ENCODE measurements at places on chromosomes 7 and 10. TPM values are rescaled to one million over a fixed set of nuclear protein-coding genes. Genes with fewer than 3 reads are reported as not detected.

- DNase-seq, result no peak
- no peak overlapping the region for H3K27ac ChIP-seq
- peaks cover 2% of the 10 kb centered on the region for H3K27me3 ChIP-seq
- H3K4me3 ChIP-seq, result no peak overlapping the region
Measured at GRCh38 chr7:97107192-97107800, 10.2 kb upstream of the SDHAF3 start.

- H3K27me3 ChIP-seq, result no peaks in the 10 kb centered on the region
- no peaks in the 10 kb centered on the region for H3K36me3 ChIP-seq
- peak overlapping the region; percentile 60 for H3K27ac ChIP-seq
Measured at GRCh38 chr7:36667007-36667745, 57.1 kb downstream of the AOAH start.

- no peaks in the 10 kb centered on the region for H3K4me1 ChIP-seq
- no peak overlapping the region for H3K4me3 ChIP-seq
- no peak for DNase-seq
- H3K36me3 ChIP-seq, result peaks cover 12% of the 10 kb centered on the region
Measured at GRCh38 chr10:127041552-127041951, 136.3 kb downstream of the DOCK1 start.

DNA sequence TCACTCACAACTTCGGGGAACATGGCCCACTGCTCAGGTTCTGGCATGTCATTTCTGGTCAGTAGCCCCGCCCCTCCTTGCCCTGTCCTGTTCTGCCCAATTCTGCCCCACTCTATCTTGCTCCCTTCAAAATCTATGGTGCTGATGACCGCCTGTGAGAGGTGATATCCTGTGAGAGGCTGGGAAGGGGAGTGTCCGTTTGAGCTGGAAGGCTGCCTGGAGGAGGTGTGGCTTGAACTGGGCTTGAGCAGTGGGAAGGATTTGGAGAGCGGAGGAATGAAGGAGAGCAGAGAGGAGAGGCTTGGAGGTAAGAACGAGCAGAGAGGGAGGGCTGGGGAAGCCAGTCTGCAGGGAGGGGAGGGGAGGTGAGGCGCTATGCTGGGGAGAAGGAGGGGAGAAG is 145.3 kb downstream of the RPS24 start:
- no peaks in the 10 kb centered on the region for H3K36me3 ChIP-seq
- no peaks in the 10 kb centered on the region for H3K4me1 ChIP-seq
- peaks cover 24% of the 10 kb centered on the region for H3K27me3 ChIP-seq
- no peak overlapping the region for H3K27ac ChIP-seq

DNA sequence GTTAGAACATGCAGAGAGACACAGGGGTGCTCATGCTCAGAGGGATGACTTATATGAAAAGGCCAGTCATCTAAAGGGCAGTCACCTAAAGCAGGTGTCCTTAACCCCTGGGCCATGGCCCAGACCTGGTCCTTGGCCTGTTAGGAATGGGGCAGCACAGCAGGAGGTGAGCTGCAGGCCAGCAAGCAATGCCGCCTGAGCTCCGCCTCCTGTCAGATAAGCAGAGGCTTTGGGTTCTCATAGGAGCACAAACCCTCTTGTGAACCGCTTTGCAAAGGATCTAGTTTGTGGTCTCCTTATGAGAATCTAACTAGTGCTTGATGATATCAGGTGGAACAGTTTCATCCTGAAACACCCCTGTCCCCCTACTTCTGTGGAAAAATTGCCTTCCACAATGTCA is 14.5 kb downstream of the ANKRD7 start:
- no peak for DNase-seq
- H3K27me3 ChIP-seq, result no peaks in the 10 kb centered on the region
- no peaks in the 10 kb centered on the region for H3K36me3 ChIP-seq
- H3K27ac ChIP-seq, result no peak overlapping the region
- H3K4me1 ChIP-seq, result no peaks in the 10 kb centered on the region

- H3K36me3 ChIP-seq, result peaks cover 8% of the 10 kb centered on the region
- DNase-seq, result no peak
- H3K27me3 ChIP-seq, result no peaks in the 10 kb centered on the region
- no peaks in the 10 kb centered on the region for H3K4me1 ChIP-seq
Measured at GRCh38 chr7:155722118-155722517, 77.7 kb downstream of the RBM33 start.

DNA sequence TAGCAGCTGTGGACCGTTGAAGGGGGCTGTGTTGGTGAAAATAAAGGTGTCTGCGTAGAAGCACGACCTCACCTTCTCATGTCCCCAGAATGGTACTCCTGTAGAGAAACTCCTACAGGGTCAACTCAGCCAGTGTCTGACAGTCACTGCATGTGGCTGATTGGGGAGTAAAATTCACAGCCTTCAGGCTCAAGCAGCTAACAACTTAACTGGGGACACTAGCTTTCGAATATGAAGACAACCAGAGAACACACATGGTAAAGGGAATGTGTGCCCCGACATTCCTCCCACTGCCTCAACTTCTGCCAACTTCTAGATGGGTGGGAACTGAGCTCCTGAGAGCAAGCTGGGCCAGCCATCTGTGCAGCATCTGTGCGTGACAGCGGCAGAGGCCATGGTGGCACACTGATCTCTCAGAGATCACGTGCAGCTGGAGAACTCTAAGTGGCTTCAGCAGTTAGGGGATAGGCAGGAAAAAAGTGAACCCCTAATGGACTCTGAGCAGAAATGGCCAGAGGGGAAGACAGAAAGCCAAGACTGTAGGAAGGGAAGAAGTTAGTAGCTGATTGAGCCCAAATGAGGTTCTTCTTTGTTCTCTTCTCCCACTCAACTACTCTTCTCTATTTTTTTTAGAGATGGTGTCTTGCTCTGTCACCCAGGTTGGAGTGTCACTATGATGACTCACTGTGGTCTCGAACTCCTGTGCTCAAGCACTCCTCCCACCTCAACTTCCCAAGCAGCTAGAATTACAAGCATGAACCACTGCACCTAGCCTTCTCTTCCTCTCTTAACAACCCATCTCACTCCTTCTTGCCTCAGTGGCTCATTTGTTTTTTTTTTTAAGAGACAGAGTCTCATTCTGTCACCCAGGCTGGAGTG is 280.8 kb downstream of the ZEB1 start:
- 0 out of 2 replicates have a peak, but pooled peaks cover 5% of the 10 kb centered on the region for H3K4me1 ChIP-seq
- H3K4me3 ChIP-seq, result no peak overlapping the region
- no peak overlapping the region for H3K27ac ChIP-seq
- no peaks in the 10 kb centered on the region for H3K27me3 ChIP-seq
- no peak for DNase-seq
- H3K36me3 ChIP-seq, result no peaks in the 10 kb centered on the region

DNA sequence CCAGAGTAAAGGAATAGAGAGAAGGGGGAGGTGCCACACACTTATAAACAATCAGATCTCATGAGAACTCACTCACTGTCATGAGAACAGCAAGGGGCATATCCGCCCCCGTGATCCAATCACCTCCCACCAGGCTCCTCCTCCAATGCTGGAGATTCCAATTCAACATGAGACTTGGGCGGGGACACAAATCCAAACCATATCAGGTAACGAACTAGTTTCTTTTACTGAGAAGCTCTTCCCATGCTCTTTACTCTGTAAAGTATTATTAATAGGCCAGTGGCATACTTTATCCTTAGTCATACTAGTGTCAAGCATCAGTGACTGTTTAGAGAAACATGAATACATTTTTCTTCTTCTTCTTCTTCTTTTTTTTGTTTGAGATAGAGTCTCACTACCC is 39.4 kb upstream of the ZNF488 start:
- H3K4me3 ChIP-seq, result no peak overlapping the region
- DNase-seq, result no peak
- H3K36me3 ChIP-seq, result no peaks in the 10 kb centered on the region
- no peaks in the 10 kb centered on the region for H3K27me3 ChIP-seq

DNA sequence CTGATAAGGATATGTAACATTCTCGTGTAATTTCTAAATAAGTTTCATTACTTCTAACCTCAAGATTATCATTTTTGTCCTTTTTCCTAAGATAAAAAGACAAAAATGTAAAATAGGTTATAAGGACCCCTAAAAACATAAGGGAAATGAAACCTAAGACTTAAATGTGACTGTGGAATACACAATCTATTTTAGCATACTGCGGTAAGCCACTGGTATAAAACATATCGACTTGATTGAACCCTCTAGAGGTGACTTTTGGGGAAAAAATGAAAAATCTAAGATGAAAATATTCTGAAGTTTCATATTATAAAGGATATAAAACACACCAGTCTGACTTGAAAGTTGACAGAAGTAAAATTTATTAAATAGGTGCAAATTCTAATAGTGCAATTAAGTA is 1.9 kb downstream of the NAMPT start:
- peaks cover 17% of the 10 kb centered on the region for H3K4me1 ChIP-seq
- no peaks in the 10 kb centered on the region for H3K27me3 ChIP-seq
- H3K36me3 ChIP-seq, result peaks cover 4% of the 10 kb centered on the region
- H3K27ac ChIP-seq, result peak overlapping the region; percentile 93

GRCh38 chr10:6044751-6045313 is 17.3 kb downstream of the IL2RA start:
- H3K27ac ChIP-seq, result no peak overlapping the region
- H3K4me3 ChIP-seq, result no peak overlapping the region
- no peak for DNase-seq
- H3K27me3 ChIP-seq, result peaks cover 3% of the 10 kb centered on the region
- H3K4me1 ChIP-seq, result no peaks in the 10 kb centered on the region

DNA sequence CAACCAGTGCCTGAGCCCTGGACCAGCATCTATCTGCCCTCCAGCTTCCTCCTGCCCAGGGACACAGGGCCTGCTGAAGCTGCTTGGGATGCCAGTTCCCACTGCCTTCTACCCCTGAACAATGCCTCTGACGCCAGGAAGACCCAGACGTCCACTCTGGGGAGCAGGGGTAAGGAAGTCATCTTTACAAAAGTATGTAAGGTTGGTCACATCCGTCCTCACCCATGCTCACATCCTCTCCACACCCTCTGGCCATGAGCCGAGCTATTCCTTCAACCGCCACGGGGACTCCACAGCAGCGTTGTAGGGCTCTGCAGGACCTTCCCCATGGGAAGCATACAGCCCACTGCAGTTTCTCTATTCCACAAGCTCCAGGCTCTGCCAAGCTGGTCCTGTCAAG is 58.5 kb downstream of the CLRN3 start:
- no peaks in the 10 kb centered on the region for H3K4me1 ChIP-seq
- H3K36me3 ChIP-seq, result no peaks in the 10 kb centered on the region
- DNase-seq, result no peak
- H3K27ac ChIP-seq, result no peak overlapping the region
- no peak overlapping the region for H3K4me3 ChIP-seq
- peaks cover 4% of the 10 kb centered on the region for H3K27me3 ChIP-seq

AOAH gene
- 0.31 TPM for total RNA-seq

DNA sequence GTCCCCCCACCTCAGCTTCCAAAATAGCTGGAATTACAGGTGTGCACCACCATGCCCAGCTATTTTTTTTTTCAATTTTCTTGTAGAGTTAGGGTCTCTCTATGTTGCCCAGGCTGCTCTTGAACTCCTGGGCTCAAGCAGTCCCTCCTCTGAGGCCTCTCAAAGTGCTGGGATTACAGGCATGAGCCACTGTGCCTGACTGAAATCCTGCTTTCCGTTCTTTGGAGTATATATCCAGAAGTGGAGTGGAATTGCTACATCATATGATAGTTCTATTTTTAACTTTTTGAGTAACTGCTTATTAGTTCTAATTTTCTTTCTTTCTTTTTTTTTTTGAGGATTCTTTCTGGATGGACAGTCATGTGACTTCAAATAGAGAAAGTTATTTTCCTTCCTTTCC is 62.9 kb upstream of the ZMIZ2 start:
- H3K36me3 ChIP-seq, result no peaks in the 10 kb centered on the region
- H3K4me1 ChIP-seq, result no peaks in the 10 kb centered on the region
- no peak overlapping the region for H3K27ac ChIP-seq
- DNase-seq, result no peak
- H3K4me3 ChIP-seq, result no peak overlapping the region

- peaks cover 77% of the 10 kb centered on the region for H3K4me1 ChIP-seq
- no peak overlapping the region for H3K4me3 ChIP-seq
- no peaks in the 10 kb centered on the region for H3K27me3 ChIP-seq
- DNase-seq, result no peak
- H3K27ac ChIP-seq, result peak overlapping the region; percentile 95
- no peaks in the 10 kb centered on the region for H3K36me3 ChIP-seq
Measured at GRCh38 chr10:114400091-114400490, 4.2 kb downstream of the AFAP1L2 start.

GRCh38 chr10:119758448-119759195 is 32.8 kb downstream of the INPP5F start:
- no peaks in the 10 kb centered on the region for H3K4me1 ChIP-seq
- no peak for DNase-seq
- no peak overlapping the region for H3K4me3 ChIP-seq
- no peaks in the 10 kb centered on the region for H3K36me3 ChIP-seq
- no peaks in the 10 kb centered on the region for H3K27me3 ChIP-seq

OR6B1 gene
- total RNA-seq, result not detected

SLC39A12 gene
- total RNA-seq, result not detected

DNA sequence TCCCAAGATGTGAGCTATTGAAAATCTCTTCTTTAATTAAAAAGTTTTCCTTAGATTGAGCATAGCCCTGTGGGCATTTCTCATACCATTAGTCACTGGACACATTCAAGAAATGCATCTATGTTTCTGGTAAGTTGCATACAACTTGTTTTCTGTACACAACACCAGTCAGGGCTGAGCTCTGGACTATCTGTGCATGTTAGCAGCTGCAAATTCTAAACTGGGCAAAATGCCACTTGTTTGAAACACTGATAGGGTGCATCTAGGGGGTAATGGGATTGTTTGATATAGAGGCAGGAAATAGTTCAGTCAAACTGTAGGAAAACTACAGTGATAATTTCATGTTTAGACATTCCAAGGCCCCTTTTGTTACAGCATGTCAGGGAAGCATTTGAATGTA is 145.6 kb upstream of the NPY start:
- H3K36me3 ChIP-seq, result no peaks in the 10 kb centered on the region
- peaks cover 7% of the 10 kb centered on the region for H3K27me3 ChIP-seq
- no peaks in the 10 kb centered on the region for H3K4me1 ChIP-seq
- DNase-seq, result no peak

DNA sequence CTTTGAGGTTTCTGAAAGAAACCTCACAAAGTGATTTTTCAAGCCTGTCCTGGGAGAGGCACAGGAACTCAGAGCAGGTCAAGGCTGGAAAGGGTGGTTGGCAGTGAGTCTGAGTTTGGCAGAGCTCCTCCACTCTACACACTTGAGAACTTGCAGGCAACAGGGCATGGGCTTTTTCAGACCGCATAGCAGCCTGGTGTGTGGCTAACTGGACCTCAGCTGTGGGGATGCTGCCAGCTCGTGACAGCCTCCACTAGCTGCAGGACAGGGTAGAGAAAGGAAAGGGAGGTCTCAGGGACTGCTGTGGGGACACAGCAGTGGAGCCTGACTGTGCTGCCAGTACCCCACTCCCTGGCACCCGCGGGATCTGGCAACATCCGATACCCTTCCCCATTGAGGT is 2.6 kb downstream of the CDHR1 start:
- no peaks in the 10 kb centered on the region for H3K36me3 ChIP-seq
- H3K4me3 ChIP-seq, result no peak overlapping the region
- peaks cover 40% of the 10 kb centered on the region for H3K27me3 ChIP-seq
- H3K4me1 ChIP-seq, result peaks cover 13% of the 10 kb centered on the region

FRMPD2 gene
- total RNA-seq, result not detected

DNA sequence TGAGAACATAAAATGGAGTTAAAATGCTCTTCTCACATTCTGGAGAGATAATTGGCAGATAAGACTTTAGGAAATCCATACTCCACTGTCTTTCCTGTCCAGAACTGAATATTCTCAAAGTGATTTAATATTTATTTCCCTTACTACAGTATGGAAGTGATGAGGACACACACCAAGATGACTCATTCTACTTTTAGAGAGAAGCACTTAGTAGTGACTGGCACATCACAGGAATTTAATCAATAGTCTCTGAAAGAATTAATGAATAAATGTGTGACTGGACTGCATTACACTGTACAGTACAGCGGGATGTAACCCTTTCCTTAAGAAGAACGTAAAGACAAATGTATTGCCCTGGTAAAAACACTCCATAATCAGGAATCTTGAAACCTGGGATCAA is 116.7 kb downstream of the SEMA3E start:
- H3K27ac ChIP-seq, result no peak overlapping the region
- H3K36me3 ChIP-seq, result no peaks in the 10 kb centered on the region
- DNase-seq, result no peak
- H3K27me3 ChIP-seq, result no peaks in the 10 kb centered on the region
- H3K4me3 ChIP-seq, result no peak overlapping the region
